Spinal cord (tissue), 10 donors: ENCODE measurements at places on chromosomes 4 and X. TPM values are rescaled to one million over a fixed set of nuclear protein-coding genes. Genes with fewer than 3 reads are reported as not detected.

DNA sequence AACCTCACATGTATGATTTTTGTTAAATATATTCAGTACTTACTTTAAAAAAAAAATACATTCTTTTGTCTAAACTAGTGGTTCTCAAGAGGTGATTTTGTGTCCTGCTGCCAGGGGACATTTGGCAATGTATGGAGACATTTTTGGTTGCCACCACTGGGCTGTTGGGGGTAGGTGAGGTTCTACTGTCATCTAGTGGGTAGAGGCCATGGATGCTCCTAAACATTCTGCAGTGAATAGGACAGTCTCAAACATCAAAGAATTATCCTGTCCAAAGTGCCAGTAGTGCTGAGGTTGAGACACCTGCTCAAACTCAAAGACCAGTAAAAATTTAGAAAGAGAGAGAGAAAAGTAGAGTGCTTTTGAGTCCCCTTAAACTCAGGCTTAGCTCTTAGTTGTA, 32.9 kb upstream of the PGM2 start:
- DNase-seq: no peak

- no peak for DNase-seq
Observed at GRCh38 chrX:70422851-70423341, at the start of gene GDPD2. Gene GDPD2, plus strand, starts transcription at chrX:70423314. Its CDS starts 1,671 bp downstream, at chrX:70424985.

DNA sequence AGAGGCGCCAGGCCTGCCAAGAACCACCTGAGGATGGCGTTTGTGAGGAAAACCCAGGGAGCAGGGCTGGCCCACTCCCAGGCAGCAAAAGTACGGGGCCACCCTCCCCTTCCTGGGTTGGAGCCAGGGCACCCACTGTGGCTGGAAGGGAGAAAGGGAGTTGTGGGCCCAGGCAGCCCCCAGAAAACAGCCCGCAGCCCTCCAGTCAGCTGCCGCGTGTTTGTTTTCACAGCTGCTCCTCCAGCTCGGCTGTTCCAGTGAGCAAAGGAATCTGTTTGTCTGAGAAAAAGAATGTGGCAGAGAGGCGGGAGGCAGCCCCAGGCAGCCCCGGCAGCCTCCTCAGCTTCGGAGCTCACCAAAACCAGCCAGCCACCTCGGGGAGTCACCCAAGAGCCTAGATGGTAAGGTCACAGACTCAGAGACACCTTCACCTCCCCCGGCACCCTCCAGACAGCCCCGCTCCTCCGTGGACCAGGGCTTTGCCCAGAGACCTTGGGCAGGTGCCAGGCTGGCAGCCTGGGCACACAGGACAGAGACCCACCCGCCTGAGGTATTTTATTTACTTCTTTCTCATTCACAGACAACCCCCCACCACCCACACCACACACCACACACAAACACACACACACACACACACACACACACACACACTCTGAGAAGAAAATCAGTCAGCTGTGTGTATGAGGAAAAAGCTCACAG, 338.1 kb downstream of the BCOR start:
- DNase-seq: no peak

- no peak for DNase-seq
Observed at GRCh38 chr4:125663896-125664767, 349.4 kb downstream of the FAT4 start.

DNA sequence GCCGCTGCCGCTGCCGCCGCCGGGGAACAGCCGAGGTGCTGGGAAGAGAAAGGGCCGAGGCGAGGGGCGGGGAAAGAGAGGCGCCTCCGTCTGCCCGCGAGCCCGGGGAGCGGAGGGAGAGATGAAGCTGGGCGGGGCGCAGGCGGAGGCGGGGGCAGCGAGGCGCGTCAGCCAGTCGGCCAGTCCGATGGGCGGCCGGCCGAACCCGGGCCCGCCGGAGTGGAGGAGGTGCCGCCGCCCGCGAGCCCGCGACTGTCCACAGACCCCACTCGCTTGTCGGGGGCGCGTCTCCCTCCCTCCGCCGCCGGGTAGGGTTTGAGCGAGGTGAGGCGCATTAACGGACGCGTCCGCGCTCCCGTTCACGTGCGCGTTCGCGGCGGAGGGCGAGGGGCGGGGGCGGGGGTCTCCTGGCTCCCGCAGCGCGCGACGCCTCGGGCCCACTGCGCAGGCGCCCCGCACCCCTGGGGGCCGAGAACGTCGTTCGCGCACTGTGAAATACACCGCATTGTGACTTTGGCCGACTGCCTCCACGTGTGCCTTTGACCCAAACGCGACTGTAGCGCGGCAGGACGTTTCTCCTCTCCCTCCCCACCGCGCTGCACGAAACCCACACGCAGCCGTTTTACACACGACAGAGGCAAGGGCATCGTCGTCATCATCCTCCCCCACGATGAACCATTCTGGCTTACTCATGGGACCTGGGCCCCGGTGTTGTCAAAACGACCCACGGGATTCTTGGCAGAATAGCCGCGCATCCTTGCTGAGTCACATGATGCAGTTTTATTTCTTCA, at the start of gene NUDT11:
Gene NUDT11, minus strand, starts transcription at position 92 of the 791 bp plus-strand sequence. CDS start 148 bp downstream, outside the sequence.
- peak; percentile 92 for DNase-seq

DNA sequence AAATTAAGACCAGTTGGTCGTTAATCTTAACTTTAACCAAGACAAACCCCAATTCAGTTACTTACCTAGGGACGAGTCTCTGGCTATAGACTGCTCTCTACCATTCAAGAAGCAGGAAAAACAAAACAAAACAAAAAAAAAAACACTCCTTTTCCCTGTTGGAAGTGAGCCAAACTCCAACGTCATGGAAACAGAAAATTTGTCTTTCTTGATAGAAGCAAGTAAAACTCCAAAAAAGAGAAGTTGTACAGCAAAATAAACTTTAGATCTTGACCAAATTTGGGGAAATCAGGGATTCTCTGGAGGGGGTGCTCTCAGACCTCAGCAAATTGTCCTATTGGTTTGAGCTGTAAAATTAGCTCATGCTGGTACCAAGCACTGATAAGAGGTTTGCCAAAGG, 3.7 kb downstream of the CNGA1 start:
- no peak for DNase-seq

DNA sequence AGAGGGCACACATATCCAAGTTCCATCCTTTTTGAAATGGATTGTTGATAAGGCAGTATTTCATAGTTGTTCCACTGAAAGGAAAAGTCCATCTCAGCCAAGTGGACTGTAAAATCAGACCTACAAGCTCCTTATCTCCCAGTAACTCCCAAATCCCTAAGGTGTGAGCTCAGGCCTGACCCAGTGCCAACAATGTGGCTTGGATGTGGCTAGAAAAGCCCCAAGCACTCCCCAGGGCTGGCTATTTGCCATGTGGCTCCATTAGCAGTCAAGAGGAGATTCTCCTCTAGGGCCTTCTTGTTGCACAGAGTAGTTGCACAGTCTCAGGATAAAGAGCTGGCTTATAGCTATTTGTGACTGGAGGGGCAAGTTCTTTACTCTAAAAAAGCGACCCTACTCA, 25.0 kb upstream of the DGKK start:
- no peak for DNase-seq

GRCh38 chrX:82816562-82816961, 691.5 kb upstream of the POU3F4 start:
- DNase-seq: no peak

DNA sequence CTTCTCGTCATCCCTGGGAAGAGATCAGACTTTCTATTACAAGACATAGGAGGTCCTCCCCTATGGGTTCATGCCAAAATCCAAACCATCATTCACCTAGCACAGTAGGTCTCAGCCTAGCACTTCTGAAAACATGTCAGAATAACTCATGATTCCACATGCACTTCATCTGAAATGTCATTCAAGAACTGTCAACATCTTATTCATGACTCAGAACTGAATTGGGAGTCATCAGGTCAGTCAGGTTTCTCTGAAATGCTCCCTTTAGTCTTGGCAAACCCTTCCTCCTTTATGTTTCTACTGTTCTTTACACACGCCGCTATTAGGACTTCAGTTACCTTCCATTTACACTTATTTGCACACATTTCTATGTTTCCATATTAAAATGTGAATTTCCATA, 67.2 kb downstream of the ANTXR2 start:
- DNase-seq: no peak

- peak; percentile 19 for DNase-seq
Observed at GRCh38 chrX:47831788-47832187, 4.9 kb upstream of the ZNF81 start.

GRCh38 chr4:15562623-15563022, 92.5 kb downstream of the FBXL5 start:
- no peak for DNase-seq

GRCh38 chr4:104015680-104016079, 295.9 kb upstream of the TACR3 start:
- peak; percentile 26 for DNase-seq

DNA sequence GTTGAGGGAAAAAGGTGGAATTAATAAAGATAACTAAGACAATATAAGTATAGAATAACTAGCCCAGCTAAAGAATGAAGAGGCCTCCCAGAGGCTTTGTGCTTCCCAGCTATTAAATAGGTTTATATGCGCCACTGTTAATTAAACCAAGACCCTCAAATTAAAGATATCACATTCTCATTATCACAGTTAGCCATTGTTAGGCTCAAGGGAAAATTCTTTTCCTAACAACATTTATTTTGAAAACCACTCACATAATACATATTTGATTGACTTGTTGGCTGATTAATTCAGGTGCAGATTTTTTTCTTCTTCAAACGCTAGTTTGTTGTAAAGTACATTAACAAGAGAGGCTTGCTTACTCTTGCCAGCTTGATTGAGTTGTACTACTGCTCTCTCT, 216.8 kb upstream of the TRAM1L1 start:
- no peak for DNase-seq

GRCh38 chr4:48332661-48333060, 8.7 kb upstream of the SLAIN2 start:
- no peak for DNase-seq

DNA sequence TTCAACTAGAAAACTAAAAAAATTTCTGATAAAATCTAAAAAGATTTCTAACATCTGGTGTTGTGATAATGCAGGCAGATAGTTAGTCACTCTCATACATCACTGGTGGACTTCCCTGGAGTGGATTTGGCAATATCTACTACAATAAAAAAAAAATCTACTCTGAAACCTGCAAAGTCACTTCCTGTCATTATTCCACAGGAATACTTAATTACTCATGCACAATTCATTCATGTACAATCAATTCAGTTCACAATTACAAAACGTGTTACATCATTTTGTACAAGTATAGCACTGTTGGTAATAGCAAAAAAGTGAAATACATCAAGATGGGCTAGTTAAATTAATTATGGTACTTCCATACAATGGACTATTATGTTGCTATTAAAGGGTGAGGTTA, 16.5 kb upstream of the RHOH start:
- no peak for DNase-seq

DNA sequence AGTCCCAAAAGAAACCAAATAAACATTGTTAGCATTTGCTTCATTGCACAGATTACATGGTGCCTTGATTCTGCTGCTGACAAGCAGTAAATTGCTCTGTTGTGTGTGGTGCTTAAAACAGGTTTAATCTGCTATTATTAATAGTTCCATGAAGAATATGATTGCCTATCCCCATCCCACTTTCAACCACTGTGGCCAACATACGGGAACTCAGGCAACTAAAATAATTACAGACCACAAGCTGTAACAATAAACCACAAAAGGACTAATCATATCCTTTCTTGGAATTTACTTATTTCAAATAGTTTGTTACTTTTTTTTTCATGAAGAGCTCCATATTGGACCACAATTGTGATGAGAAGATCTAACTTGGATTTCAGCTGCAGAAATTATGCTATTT, 131.5 kb downstream of the PACRGL start:
- DNase-seq: no peak

DNA sequence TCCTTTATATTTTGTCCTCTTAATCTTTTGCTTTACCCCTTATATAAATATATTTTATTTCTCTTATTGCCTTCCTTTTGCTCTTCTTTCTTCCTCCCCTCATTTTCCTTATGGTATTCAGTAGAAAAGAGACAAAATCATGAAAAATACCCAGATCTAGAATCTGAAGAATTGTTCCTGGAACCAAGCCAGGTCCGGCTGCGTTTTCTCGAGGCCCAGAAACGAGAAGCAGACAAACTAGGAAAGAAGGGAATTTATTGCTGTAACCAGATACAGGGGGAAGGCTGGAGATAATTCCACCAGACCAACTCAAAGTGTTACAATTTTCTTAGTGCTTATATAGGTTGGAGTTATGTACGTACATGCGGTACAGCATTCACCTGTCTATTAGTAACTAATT, 328.7 kb downstream of the GABRG1 start:
- DNase-seq: no peak

GRCh38 chr4:24583451-24584210, 723 bp downstream of the DHX15 start:
- peak; percentile 35 for DNase-seq

DNA sequence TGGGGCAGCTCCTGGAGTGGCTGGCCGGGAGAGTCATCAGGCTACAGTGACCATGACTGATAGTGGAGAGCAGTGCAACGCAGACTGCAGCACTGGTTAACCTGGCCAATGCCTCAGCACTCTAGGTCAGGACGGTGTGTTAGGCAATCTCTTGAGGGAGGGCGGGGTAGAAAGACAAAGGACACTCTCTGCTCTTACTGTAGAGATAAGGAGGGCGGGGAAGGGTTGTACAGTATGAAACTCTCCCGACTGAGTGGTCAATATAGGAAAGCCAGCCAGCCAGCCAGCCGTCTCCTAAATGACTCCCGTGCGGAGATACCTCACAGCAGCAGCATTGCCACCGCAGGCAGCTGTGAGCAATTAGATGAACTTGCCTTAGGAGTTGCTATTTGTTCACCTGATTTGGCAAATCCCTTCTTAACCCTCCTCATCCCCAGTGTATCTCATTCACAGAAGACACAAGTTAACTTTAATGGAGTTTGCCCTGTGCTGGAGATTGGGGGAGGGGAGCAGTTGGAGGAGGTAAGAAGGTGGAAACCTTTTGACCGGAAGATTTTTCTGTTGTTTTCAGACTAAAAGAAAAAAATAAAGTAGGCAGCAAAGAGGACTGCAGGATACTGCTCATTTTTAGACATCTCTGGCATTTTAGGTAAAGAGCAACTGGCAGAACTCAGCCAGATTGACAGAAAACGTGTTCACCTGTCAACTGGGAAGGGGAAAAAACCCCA, 330.5 kb downstream of the HNRNPD start:
- DNase-seq: no peak

DNA sequence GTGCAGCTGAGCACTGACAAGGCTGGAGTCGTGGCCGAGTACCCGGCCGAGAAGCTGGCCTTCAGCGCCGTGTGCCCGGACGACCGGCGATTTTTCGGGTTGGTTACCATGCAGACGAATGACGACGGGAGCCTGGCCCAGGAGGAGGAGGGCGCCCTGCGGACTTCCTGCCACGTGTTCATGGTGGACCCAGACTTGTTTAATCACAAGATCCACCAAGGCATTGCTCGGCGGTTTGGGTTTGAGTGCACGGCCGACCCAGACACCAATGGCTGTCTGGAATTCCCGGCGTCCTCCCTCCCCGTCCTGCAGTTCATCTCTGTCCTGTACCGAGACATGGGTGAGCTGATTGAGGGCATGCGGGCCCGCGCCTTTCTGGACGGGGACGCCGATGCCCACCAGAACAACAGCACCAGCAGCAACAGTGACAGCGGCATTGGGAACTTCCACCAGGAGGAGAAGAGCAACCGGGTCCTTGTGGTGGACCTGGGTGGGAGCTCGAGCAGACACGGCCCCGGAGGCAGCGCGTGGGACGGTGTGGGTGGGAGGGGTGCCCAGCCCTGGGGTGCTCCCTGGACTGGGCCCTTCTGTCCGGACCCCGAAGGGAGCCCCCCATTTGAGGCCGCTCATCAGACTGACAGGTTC, 24.3 kb downstream of the RGS12 start:
- DNase-seq: no peak

The TMPRSS11F gene
- not detected for total RNA-seq

The FAM47E gene
- 14.8 TPM for total RNA-seq

The POU3F4 gene
- total RNA-seq: 2.9 TPM

The TCEAL6 gene
- 6.2 TPM for total RNA-seq

The PPEF2 gene
- not detected for total RNA-seq

The IL15 gene
- 3.1 TPM for total RNA-seq

The TMEM144 gene
- total RNA-seq: 16.3 TPM

The CDKL5 gene
- 27.7 TPM for total RNA-seq
